Stimulated activated CD8-positive, alpha-beta memory T cell treated with anti-CD3 and anti-CD28 coated beads, Interleukin-2, amount 100 ng/mL, for 48 hours (primary cell): ENCODE measurements at places on chromosomes 13 and 19.
A peak's percentile ranks its signal among the peaks of the same experiment; 100 is the strongest.

DNA sequence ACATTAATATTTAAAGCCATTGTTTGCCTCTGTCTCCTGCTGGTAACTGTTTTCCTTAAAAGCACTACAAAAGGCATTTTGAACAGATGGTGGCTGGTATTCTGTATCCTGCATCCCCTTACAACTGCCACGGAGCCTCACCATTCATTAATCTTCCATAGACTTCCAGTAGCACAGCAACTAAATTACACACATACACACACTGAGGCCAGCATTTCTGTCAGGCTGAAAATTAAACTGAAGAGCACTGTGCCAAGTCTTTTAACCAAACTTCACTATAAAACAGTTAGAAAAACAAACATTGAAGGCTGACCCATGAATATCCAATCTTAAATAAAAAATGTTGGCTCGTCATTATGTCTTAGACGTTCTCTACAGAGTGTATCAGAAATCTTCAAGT lies 697.8 kb downstream of the DACH1 start:
- DNase-seq: no peak

- DNase-seq: no peak
Observed at GRCh38 chr19:29409076-29409862, 116.5 kb upstream of the VSTM2B start.

- DNase-seq: no peak
Observed at GRCh38 chr13:24232474-24232873, 72.0 kb downstream of the SPATA13 start.

- peak; percentile 76 for DNase-seq
Observed at GRCh38 chr19:45403781-45404556, 900 bp downstream of the PPP1R13L start.

DNA sequence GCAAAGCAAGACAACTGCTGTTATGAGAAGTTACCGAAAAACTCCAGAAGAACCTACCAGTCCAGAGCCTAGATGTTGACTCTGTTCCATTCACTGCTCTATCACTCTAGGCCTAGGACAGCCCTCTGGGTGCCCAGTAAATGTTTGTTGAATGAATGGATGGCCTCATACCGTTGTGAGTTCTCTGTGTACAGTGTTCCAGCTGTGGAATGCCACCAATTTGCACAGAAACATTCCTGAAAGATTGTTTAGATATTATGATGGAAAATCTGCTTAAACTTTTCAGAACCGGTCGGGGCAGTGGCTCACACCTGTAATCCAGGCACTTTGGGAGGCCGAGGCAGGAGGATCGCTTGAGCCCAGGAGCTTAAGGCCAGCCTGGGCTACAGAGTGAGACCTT lies 1.3 kb upstream of the FBL start:
- no peak for DNase-seq

- DNase-seq: peak; percentile 12
Observed at GRCh38 chr19:5534787-5535586, 32.8 kb downstream of the TINCR start.

- no peak for DNase-seq
Observed at GRCh38 chr19:36121486-36122124, 6.3 kb downstream of the TBCB start.
